Stimulated activated CD8-positive, alpha-beta memory T cell treated with anti-CD3 and anti-CD28 coated beads, Interleukin-12 subunit alpha, Interleukin-12 subunit beta, amount 100 ng/mL, for 1 hour (primary cell): ENCODE measurements at places on chromosomes 16 and 17.

GRCh38 chr17:45149037-45149668, 878 bp downstream of the HEXIM1 start:
- DNase-seq, result peak; percentile 61

DNA sequence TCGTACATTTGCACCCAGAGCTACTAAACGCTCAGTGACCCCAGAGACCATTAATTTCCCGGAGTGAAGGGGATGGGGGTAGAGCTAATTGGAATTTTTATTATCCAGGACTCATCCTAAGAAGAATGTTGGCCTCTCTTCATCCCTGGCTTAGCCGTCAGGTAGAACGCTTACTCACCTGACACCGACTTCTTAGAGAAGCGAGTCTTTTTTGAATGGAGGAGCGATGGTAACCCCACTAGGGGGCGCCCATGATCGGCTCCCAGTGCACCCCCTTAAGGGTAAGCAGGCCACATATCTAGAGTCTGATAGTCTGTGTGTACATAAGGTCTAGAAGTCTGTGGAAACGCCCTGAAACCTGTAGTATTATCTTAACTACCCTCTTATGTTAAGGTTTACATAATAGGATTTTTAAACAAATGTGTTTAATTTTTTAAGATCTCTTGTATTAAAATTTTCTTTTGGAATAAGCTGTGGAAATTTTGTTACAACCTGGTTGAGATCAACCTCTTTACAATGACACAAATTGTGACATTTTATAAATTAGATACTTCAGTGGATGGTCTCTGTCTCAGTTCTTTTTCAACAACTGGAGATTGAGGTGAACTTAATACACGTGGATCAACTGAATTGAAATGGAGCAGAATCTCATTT, 229.8 kb downstream of the CPPED1 start:
- peak; percentile 21 for DNase-seq

- DNase-seq, result peak; percentile 78
Measured at GRCh38 chr16:2520097-2520783, at the start of gene AMDHD2. Gene AMDHD2, plus strand, starts transcription at chr16:2520371. Its CDS starts 88 bp downstream, at chr16:2520459.

DNA sequence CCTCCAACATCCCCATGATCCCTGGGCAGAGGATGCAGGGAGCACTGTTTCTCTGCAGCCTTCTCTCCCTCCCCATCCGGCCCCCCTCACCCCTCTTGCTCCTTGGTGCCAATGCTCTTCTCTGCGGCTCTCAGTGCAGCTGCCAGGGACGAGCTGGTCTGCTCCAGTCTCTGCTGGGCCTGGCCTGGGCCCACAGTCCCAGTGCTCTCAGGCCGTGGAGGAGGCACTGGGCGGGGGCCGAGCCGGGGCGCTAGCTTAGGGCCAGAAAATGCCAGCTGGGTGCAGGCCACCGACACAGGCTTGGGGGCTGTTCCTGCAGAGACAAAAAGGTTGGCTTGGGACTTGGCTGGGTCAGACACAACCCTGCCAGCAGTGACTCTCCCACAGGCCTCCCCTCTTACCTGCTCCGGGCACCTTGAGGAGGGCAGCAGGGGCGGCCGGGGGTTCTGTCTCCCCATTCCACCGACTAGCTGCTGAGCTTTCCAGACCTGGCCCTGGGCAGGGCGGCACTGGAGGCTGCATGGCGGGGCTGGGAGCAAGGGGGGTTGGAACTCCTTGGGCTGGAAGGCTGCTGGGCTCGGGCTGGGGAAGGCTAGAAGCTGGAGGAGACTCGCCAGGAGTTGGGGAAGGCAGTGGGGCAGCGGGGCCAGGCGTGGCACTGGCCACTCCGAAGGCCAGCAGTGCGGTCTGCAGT, 13.8 kb downstream of the CASKIN2 start:
- DNase-seq, result no peak

- DNase-seq, result no peak
Measured at GRCh38 chr16:51615141-51615540, 464.1 kb upstream of the SALL1 start.

GRCh38 chr17:43125133-43125966, at the start of gene BRCA1:
Gene BRCA1, minus strand, starts transcription at chr17:43125364. Its CDS starts 1,268 bp downstream, at chr17:43124096.
- DNase-seq, result peak; percentile 91

DNA sequence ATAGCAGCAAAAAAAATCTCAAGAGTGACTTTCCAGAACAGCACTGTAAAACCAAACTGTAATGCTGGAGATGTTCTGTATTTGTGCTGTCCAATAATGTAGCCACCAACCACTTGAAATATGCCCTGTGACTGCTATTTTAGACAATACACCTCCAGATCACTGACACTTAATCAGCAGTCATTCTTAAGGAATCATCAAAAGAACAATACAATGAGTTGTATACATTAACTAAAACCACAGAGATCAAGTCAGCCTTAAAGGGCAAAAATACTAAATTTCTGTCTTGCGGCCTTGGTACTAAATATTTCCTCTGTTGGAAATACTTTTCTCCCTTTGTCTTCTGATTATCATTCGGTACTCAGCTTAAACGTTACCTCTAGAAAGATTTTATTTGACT, 33.6 kb upstream of the ANKFY1 start:
- DNase-seq, result no peak

DNA sequence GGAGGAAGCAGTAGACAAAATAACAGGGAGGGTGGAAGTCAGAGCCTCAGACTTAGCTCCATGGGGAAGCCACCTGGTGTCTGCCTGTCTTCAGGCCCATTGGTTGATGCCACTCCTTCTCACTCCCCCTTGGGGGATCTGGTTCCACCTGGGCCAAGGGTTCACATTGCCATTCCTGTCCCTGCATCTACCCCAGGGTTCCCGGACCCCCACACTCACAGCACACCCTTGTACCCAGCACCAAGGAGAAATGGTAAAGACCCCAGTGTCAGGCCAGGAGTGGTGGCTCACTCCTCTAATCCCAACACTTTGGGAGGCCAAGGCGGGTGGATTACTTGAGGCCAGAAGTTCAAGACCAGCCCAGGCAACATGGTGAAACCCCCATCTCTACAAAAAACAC, 1.0 kb upstream of the CA7 start:
- DNase-seq, result no peak

DNA sequence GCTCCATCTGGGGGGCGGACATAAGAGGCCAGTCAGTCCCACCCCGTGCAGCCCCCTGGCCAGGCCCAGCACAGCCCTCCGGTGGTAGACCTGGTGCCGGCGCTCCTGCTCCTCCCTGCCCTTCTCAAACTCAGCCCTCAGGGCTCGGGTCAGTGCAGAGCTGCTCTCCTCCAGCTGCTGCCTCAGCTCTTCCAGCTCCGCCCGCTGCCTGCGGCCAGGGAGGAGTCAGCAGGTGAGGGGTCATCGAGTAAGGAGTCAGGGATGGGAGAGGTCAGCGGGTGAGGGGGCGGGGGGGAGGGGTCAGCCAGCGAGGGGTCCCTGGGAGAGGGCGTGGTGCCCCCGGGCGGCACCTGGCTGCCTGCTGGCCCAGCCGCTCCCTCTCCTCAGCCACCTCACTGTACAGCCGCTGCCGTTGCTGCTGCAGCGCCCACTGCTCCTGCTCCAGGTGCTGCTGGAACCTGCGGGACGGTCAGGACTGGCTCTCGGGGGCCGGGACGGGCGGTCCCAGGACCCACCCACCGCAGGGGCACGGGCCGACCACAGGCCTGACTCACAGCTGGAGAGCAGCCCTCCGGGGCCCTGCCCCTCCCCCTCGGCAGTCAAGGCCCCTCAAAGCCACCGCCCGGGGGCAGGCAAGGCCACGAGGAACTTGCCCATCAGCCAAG, 26.5 kb upstream of the AATK start:
- no peak for DNase-seq

DNA sequence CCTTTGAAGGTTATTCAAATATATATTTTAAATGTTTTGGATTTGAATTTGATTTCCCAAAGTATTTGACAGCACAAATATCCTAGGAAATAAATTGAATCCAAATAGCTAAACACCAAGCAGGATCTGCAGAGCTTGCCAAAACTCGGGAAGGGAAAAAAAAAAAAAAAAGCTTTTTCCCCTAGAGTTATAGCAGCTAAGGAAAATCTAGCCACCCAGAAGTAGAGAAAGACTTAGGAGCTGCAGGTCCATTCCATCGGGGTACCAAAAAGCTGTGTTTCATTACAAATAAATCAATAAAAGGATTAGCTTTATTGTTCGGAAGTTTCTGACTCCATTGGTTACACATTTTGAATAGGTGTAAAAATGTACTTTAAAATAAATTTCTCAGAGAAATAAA, 19.3 kb downstream of the HSF5 start:
- DNase-seq, result no peak

- no peak for DNase-seq
Measured at GRCh38 chr17:19718613-19719354, 2.4 kb upstream of the SLC47A2 start.

GRCh38 chr17:57779706-57780105, 34.6 kb upstream of the CCDC182 start:
- no peak for DNase-seq

- no peak for DNase-seq
Measured at GRCh38 chr17:51540151-51540550, 279.8 kb downstream of the UTP18 start.

DNA sequence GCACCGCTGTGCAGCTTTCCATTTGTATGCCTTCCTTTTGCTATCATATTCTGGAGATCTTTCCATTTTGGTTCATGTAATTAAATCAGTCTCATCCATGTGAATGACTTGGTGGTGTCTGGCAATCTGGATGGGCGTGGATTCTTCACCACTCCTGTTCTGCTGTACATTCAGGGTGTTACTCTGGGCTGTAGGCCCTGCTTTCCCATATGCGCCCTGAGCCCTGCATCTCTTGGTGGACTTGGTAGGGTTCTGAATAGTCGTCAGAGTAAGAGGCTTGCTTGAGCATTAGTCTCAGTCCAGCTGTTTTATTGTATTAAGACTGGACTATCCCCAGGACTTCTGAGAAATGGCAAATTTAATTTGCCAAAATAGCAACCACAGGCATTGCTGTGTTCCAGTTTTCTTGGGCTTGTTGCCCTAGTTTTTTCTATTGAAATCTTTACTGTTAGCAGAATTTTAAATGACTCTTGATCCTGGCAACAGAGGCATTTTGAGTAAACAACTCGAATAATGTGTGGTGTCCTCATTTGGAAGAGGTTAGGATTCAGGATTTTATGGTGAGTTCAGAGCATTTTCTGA, 14.9 kb downstream of the BANP start:
- no peak for DNase-seq

GRCh38 chr17:75130632-75131277, 787 bp downstream of the NT5C start:
- no peak for DNase-seq

DNA sequence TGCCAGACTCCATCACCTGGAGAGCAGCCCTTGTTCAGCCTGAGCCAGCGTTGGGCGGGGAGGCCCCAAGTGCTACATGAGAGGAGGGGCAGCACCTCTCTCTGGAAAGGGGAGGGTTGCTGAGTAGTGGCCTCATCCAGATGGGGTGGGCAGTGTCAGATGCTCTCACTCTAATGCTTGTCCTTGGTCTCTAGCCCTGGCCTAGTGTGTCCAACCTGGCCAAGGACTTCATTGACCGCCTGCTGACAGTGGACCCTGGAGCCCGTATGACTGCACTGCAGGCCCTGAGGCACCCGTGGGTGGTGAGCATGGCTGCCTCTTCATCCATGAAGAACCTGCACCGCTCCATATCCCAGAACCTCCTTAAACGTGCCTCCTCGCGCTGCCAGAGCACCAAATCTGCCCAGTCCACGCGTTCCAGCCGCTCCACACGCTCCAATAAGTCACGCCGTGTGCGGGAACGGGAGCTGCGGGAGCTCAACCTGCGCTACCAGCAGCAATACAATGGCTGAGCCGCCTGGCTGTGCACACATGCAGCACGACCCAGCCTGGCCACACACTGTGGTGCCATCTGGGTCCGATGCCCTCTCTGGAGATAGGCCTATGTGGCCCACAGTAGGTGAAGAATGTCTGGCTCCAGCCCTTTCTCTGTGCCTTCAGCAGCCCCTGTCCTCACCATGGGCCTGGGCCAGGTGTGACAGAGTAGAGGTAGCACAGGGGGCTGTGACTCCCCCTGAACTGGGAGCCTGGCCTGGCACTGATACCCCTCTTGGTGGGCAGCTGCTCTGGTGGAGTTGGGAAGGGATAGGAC, 4.3 kb downstream of the CTRL start:
- no peak for DNase-seq

GRCh38 chr17:70030371-70030770, 44.7 kb upstream of the KCNJ16 start:
- DNase-seq, result no peak

- DNase-seq, result no peak
Measured at GRCh38 chr17:74520790-74521480, 10.3 kb downstream of the CD300LB start.

GRCh38 chr16:10314811-10315210, 71.0 kb upstream of the ATF7IP2 start:
- DNase-seq, result no peak

DNA sequence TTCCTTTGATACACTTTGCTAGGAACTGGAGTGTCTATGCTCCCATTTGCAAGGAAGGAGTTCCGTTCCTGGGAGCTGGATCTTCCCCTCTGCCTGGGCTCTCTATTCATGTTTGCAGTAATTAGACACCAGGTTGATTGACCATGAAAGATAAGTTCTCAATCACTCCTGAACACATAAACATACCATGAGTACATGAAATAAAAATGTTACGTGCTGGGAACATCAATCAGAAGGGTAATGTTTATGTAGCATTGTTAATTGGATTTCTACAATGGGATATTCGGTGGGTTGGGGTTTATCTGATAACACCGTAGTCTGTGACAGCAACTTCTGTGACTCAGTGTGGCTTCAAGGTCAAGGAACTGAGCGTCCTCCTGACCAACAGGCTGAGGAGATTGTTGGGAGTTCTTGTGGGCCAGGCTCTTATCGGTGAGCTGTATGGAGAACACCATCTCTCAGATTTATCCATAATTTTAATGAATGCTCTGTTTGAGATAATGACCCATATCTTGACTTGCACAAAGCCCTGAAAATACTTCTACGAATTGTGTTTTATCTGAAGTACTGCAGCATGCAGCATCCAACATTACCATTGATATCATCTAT, 136.4 kb downstream of the NPIPB5 start:
- no peak for DNase-seq

DNA sequence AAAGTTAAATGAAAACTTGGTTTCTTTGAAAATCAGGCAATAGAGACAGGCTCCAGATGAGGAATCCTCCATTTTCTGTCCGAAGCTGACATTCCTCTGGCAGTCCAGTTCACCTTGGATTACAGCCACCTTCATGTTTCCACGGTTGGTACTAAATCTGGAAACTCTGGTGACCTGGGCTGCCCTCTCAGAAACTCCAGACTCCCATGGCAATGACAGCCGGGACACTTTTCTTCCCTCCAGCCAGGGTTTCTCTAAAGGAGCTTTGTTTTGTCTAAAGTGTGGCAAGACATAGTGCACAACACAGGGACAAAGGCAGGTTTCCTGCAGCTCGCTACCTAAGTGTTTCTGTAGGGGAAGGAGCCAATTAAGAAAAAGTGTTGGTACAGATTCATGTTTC, 36.0 kb downstream of the CLUAP1 start:
- no peak for DNase-seq

- DNase-seq, result no peak
Measured at GRCh38 chr17:48240562-48241130, 133.1 kb downstream of the SNX11 start.

GRCh38 chr16:30113711-30114333, 485 bp upstream of the GDPD3 start:
- no peak for DNase-seq

DNA sequence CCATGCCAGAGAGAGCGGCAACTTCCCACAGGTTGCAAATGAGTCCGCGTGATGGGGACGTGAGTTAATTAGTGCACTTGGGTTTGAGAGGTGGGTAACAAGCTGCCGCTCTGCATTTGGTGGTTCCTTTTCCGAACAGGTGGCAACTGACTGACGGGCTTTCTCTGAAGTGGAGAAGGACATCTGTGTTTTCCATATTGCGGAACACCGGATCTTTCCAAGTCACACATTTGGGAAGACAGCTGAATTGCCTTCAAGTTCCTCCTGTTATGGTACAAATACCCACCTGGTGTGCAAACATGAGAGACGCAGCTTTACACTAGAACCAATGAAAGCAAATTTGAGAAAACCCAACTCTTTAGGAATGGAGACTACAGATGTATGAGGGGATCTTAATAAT, 451.3 kb upstream of the ZFHX3 start:
- no peak for DNase-seq
